ENCODE measurements at places on chromosomes 7 and 10.

DNA sequence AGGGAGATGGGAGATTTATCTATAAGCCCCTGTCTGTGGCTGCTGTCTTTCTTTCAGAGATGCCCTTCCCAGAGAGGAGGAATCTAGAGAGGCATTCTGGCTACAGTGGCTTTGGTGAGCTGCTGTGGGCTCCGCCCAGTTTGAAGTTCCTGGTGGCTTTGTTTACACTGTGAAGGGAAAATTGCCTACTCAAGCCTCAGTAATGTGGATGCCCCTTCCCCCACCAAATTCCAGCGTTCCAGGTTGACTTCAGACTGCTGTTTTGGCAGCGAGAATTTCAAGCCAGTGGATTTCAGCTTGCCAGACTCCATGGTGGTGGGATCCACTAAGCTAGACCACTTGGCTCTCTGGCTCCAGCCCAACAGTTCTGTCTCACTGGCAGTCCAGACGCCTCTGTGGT lies 951.6 kb downstream of the CCSER2 start:
- DNase-seq = no peak

GRCh38 chr7:132575982-132576720 lies at the start of gene PLXNA4:
Gene PLXNA4 (minus strand): TSS chr7:132576470. CDS start chr7:132508693, 67,777 bp downstream.
- no peak for DNase-seq

DNA sequence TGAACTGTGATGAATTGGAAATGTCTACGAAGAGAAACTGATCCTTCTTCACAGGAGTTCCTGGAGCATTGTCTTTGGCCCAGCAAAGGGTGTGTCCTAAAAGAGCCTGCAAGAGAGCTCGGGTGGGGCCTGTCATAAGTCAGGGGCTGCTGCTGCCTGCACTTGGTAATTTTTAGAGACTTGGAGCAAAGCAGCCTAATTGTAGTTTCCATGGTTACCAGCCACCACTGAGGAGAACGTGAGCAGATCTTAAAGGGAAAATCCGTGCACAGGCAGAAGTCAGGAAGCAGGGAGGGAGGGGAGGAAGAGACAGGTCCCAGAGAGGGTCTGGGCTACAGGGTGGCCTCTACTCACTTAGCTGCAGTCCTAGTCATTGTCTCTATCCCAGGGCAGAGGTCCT lies 463.6 kb downstream of the PLXNA4 start:
- no peak for DNase-seq

DNA sequence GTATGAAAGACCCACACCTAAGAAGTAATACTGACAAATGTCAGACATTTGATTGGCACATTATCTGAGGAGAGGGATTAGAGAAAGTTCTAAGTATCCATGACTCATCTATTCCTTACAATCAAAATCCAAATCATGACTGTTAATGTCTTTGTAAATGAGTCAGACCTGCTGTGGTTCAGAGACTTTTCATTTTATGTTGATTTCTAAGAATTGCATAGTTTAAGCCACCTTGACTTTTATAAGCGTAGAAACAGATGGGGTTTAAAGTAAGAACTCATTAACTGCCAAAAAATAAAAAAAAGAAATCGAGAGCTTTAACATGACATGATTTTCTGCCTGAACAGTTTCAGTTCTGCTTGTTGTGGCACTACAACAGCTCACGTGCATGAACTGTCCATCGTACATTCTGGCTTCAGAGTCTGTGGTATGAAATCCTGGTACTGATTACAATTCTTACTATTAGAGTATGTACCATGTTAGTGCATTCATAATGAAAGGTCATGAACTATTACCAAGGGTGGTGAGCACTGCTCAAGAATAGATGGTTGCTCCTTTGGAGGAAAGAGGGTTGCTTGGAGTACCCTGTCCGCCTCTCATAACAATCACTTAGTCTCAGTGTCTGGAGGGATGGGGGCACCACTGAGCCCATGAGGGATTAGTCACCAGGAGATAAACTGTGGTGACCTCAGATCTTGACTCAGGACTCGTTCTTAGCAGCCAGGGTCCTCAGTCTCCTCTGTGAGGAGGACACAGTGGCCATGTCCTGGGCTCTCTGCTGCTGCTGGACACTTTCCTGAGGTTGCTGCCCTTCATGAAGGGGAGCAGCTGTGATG lies 42.2 kb downstream of the ACSM6 start:
- DNase-seq = peak; percentile 18

DNA sequence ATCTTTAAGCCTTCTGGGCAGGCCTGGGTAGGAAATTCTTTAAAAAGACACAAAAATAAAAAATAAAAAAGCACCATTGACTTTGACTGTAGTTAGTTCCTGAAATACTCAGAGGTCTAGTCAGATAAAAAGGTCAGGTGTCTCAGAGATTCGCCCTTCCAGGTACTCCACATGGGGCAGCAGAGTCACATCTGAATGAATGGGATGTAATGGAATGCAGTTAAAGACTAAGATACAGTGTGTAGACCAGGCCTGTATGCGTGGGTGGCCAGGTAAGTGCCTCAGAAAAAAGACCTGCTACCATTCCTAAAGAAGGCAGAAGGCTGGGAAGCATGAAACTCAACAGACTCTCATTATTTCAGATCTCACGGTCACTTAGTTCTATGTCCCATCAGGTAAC lies 68.6 kb upstream of the SEM1 start:
- DNase-seq = no peak

DNA sequence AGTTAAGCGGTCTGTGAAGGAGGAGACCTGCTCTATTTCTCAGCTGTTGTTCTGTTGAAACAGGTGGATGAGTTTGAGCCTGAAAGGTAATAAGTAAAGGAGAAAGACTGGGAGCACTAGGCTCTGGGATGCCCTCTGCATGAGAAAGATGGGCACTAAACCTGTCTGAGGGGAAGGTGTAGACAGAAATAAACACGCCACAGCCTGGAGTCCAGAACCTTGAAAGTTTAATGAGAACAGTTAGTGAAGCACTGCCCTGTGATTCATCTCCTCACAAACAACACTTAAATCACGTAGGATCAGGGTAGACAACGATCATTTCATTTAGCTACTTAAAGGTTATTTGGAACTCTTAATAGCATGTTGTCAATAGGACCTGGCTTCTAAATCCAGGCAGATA lies 193.1 kb downstream of the PHTF2 start:
- no peak for DNase-seq

DNA sequence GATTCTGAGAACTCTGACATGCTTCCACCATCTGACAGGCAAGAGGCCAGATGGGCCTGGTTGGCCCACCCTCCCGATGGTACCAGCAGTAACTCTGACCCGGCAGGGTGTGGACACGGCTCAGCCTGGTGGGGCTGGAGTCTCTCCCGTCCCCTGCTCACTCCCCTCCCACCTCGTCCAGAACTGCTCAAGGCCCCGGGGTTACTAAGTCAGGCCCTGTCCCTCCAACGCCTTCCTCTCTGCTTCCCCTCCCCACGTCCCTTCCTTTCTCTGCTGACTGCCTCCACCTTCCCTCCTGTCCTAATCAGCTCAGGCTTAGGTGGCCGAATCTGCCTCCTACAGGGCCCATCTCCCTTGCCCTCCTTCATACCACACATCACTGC lies 12.5 kb downstream of the CALML5 start:
- no peak for DNase-seq

GRCh38 chr10:33252794-33253203 lies 81.7 kb downstream of the NRP1 start:
- DNase-seq = no peak

GRCh38 chr7:21912305-21912704 lies 33.4 kb downstream of the CDCA7L start:
- DNase-seq = no peak

- no peak for DNase-seq
Measured at GRCh38 chr7:94195813-94196212, 191.7 kb upstream of the BET1 start.

GRCh38 chr10:121302541-121303180 lies 295.6 kb downstream of the FGFR2 start:
- no peak for DNase-seq

DNA sequence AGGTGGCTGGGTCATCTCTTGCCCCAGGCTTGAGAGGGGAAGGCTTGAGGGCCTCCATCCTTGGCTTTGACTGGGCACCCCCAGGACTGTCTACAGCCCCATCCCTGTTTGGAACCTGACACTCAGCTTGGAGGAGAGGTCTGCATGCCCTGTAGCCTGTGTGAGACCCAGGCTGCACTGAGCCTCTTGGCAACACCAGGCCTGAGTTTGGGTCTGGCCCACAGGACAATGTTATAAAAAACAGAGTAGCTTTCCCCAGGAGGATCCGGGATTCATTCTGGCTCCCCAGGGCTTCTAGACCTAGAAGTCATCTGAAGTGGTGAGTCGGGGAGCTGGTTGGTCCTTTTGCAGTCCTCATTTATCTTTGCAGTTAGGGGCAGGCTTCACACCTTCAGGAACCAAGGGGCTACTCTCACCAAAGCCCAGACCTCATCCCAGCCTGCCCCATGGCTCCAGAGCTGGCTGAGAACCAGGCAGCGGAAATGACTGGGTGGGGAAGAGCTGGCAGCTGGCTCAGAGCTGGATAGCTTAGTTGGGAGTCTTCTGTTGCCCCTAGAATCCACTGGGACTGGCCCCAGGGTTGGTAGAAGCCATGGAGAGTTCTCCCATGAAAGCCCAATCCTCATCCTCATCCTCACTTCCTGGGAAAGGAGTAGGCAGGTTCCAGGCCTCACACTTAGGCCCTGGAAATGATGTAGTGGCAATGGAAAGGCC lies 68.8 kb downstream of the ADCYAP1R1 start:
- no peak for DNase-seq

DNA sequence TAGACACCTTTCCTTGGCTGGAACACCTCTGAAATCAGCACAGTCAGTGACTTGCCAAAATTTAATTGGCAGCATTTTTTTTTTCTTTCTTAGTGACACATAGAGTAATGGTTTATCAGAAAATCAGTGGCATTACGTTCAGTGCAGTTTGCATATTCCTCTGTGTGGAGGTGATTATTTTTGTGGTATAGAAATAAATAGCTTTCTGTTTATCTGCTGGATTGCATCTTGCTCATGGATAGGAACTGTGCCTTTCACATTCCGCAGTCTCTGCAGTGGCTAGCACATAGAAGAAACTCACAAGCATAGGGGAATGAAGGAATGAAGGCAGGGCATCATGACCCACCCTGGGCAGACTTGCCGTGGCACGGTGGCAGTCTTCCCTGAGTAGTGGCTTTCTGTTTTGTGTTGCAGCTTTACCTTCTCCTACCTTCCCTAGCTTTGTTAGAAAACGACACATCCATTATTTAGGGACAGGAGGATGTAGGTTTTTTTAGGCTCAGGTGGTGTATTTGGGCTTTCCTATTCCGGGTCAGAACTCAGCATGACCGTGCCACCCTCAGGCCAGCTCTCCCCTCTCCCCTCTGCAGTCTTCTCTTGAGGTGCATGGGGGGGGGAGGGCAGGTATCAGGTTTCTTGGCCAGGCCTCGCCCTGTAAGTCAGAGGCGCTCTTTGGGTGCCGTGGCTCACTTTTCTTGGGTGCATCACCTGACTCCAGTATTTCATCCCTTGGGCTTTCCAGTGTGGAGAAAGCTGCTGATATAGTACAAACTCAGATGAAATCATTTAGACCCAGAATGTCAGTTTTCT lies 112.5 kb upstream of the GJD4 start:
- no peak for DNase-seq

GRCh38 chr10:111873041-111873440 lies 310.5 kb downstream of the GPAM start:
- no peak for DNase-seq

DNA sequence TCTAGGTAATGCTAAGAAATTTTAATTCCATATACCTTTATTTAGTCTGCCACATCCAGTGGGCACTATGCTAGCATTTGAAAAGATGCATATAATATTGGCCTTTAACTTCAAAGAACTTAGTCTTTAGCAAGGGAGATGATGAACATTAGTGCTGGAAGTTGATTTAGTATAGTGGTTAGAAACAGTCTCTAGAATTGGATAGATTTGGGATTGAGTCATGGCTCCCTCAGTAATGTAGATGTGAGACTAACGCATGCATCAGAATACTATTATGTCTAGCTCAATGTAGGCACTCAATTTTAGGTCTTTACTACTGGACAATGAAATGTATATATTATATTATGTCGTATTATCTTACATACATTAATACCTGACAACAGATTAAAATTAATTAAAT lies 5.8 kb downstream of the DKK1 start:
- no peak for DNase-seq
